ENCODE measurements at places on chromosomes 4 and X.

DNA sequence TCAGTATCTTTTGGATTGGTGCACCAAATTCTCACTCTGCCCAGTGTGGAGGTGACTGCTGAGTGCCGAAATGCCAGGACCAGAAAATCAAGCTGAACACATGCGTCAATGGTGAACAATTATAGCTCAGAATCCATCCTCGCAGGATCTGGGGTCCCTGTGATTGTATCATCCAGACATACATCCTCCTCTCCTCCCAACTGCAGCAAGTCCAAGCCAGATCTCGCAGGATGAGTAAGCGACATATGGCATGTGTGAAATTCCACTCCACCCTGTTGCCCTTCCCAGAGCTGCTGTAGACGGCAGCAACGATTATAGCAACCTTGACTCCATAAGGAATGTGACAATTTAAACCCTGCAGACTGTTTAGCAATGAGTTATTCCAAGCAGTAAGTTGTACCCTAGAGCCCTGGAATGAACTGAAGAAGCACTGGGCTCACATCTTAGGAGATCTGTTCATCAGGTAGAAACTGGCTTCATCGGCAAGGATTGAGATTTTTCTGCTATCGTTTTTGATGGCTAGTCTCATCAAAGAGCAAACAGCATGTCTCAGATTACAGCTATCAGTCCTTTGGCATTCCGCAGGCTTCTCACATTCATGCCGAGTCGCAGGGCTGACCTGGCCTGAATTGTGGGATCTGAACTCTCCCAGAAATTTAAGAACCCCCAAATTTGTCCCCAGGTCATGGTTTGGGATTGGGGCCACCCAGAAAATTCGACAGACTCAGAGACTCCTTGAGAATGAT, 35.5 kb upstream of the SORBS2 start:
- no peak for DNase-seq

DNA sequence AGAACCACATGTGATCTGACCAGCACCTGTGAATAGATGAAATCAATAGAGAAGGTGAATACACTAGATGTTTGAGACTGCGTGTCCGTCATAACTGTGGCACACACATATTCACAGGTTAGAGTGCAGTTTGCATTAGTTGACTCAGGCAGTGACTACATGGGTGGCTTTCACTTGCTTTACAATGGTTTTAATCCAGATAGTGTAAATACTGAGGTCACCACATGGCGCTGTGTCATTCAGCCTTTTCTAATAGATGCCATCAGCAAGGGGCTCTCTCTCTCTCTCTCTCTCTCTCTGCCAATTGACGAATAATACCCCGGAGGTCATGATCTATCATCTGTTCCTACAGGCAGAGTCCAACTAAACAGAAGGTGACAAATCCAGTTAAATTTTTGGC, 30.7 kb upstream of the FGF13 start:
- DNase-seq = no peak

- no peak for DNase-seq
Observed at GRCh38 chr4:123896446-123897071, 500.0 kb downstream of the SPRY1 start.

GRCh38 chr4:23962462-23962861, 72.6 kb upstream of the PPARGC1A start:
- DNase-seq = no peak

DNA sequence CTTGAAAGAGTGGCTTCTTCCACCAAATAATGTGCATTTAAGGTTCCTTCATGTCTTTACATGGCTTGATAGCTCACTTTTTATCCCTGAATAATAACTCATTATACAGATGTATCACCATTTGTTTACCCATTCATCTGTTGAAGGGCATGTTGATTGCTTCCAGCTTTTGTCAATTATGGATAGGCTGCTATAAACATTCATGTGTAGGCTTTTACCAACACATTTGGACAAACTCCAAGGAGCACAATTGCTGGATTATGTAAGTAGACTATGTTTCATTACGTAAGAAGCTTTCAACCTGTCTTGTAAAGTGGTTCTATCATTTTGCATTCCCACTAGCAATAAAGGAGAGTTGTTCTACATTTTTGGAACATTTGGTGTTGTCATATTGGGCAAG, 2637.0 kb downstream of the PCDH7 start:
- DNase-seq = no peak

DNA sequence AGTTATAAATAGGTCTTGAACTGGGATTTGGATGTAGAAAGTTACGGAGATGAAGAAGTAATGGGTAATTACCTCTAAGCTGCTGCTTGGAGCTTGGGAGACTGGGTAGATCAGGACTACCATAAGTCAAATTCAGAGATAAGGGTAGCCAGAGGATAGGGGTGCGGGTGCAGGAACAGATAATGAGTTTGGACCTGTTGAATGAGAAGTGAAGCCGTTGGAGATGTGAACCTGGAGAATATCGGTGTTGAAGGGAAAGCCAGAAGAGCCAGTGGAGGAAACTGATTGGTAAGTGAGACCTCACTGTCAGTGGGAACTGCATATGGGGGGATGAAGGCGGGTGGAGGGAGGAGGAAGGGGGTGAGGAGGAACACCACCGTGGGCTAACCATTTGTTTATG, 618 bp upstream of the FOXO4 start:
- DNase-seq = no peak

DNA sequence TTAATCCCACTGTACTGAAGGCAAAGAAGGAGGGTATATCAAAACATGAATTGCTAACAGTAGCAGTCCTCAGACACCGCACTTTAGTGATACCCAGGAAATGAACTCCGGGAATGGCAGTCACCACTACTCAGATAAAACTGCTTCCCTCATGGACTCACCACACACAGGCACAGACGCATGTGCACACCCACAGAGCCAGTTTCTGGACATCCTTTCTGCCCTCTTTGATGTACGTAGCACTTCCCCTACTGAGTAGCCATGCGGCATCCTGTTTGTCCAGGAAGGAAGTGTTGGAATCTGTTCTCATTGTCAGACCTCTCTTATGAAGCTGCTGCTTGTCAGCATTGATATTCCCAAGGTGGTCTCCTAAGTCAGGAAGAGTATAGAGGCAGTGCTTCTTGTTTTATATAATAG, 95.7 kb downstream of the DCLK2 start:
- DNase-seq = no peak

- DNase-seq = no peak
Observed at GRCh38 chr4:84413480-84413879, 85.6 kb downstream of the NKX6-1 start.

DNA sequence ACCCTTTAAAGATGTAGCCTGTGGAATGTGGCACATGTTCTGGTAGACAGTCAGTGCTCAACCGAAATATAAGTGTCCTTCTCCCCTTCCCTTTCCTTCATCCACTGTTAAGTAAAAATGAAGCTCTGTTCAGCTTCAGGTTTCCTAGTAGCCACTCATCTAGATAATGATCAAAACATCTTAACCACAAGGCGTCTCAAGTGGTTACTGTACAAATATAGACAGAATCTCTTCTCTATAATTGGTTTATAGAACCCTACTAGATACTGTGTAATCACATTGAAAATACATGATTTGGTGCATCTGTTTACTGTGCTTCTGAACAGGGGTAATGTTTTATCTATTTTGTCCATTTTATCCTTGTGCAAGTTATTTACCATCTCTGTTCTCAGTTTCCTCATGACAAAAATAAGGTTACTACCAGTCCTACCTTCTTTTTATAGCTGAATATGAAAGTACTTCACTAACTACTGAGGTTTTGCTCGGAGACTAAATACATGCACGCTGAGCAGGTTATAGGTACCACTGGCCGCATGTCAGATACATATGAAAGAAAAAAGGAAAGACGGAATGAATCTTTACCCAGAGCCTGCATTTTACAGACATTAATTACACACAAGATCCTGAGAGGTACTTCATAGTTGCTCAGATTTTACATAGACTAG, 20.3 kb upstream of the SLC25A4 start:
- DNase-seq = no peak

- DNase-seq = no peak
Observed at GRCh38 chrX:63349307-63349706, 1.8 kb downstream of the SPIN4 start.

DNA sequence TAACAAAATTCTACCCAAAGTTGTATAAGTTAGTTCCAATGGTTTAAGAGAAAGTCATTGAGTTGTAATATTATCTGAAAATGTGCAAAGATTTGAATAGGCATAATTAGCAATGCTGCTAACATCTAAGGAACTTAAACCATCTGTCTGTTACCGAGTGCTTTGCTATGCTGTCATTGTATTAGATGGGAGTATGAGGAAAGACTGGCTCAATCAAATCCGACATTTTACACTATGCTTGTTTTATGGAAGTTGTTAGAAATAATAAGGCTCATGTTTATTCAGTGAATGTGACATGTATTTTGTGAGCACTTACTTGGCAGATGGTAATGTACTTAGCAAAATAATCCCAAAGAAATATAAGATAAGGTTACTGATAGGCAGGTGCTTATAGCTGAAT, 1715.1 kb downstream of the PCDH7 start:
- no peak for DNase-seq

GRCh38 chr4:159035570-159035969, 67.3 kb upstream of the RAPGEF2 start:
- DNase-seq = no peak

DNA sequence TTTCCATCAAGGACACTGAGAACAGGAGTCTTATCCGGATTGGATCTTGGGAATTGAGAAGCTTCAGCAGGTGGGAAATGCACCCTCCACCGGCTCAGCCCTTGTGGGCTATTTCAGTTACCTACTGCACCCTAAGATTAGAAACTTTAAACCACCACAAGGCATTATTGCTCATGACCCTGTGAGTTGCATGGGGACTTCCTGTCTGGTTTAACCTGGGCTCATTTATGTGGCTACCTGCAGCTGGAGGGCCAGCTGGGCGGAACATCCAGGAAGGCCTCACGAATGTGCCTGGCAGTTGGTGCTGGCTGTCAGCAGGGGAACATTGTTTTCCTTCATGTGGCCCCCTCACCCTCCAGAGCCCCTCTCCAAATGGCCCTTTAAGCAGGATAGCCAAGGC, 164.1 kb downstream of the DEFB131A start:
- DNase-seq = no peak

DNA sequence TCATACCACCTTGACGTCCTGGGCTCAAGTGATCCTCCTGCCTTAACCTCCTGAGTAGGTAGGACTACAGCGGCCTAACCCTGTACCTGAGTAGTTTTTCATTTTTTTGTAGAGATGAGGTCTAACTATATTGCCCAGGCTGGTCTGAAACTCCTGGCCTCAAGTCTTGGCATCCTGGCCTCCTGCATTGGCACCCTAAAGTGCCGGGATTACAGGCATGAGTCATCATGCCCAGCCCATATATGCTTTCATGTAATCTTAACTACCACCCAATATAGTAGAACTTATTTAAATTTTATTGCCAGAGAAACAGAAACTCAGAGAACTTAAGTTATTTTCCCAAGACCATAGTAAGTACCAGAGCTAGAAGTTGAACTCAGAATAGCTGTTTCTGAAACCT, 27.1 kb downstream of the AFM start:
- DNase-seq = no peak

GRCh38 chrX:121028419-121028818, 19.0 kb upstream of the GLUD2 start:
- no peak for DNase-seq

DNA sequence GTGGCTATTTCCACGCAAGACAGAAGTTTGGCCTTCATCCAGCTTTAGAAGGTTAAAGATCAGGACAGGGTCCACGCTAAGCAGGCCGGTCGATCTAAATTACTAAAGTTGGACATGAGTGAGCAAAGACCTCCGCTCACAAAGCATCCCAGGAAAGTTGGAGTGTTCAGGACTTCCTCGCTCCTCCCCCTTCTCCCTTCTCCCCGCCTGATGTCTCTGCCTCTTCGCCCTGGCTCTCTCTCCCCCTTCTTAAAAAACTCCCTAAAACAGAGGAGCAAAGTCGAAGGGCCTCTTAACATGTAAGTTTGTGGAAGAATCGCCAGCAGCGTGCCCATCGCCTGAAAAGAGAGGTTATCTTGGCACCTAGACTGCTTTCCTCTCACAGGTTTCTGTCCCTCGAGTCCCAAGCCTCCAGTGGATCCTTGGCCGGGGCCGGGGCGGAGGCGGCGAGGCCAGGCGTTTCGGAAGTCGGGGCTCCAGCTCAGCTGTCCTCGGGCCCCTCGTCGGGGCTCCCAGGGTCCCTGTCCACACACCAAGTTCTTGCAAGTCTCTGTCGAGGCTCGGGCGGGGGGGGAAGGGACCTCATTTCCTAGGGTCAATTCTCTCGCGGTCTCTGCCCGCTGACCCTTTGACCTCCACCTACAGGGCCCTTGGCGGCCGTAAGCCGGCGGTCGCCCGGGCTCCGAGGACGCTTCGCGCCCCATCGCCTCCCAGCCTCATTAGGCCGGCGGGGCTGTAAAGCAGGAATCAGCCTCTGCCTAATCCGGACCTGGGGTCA, 7.6 kb downstream of the ZIC3 start:
- no peak for DNase-seq

DNA sequence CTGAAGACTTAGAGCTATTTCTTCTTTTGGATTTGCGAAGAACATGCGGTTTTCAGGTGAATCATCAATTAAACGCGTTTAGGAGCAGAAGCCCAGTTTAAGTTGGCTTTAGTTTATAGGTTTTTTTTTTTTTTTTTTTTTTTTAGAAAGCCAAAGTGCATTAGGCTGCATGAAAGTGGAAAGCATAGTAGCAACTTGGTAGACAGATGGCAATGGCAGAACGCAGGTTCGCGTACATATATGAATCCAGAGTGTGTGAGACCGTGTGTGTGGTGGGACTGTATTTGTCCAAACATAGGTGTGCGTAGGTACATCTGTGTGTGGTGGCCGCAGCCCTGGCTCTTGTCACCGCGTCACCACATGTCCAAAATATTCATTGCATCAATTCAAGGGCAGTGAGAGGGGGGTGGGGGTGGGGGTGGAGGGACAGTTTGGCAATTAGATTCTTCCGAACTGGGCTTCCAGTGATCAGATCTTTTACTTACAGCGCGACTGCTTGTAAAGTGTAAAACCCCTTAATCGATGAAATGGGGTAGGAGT, 901 bp downstream of the JADE1 start:
- DNase-seq = no peak

GRCh38 chr4:123624959-123625358, 228.4 kb downstream of the SPRY1 start:
- no peak for DNase-seq

GRCh38 chrX:361231-362145, 25.2 kb downstream of the PPP2R3B start:
- DNase-seq = no peak

- no peak for DNase-seq
Observed at GRCh38 chrX:6279277-6279909, 50.7 kb upstream of the NLGN4X start.

Data from vagina (tissue), 2 donors.